Stimulated activated CD4-positive, alpha-beta T cell treated with anti-CD3 and anti-CD28 coated beads, TNF-alpha, amount 100 ng/mL, for 48 hours (primary cell): ENCODE measurements at places on chromosomes 13 and 19.

GRCh38 chr13:21176982-21177284 lies 475 bp downstream of the MRPL57 start:
- no peak for DNase-seq

GRCh38 chr19:511101-511851 lies 4.0 kb downstream of the TPGS1 start:
- no peak for DNase-seq

GRCh38 chr13:89486065-89486464 lies 1814.9 kb downstream of the SLITRK5 start:
- DNase-seq, result no peak

- DNase-seq, result no peak
Observed at GRCh38 chr19:52219611-52220010, 29.8 kb downstream of the PPP2R1A start.

GRCh38 chr13:106523576-106523975 lies 11.9 kb downstream of the EFNB2 start:
- DNase-seq, result no peak

DNA sequence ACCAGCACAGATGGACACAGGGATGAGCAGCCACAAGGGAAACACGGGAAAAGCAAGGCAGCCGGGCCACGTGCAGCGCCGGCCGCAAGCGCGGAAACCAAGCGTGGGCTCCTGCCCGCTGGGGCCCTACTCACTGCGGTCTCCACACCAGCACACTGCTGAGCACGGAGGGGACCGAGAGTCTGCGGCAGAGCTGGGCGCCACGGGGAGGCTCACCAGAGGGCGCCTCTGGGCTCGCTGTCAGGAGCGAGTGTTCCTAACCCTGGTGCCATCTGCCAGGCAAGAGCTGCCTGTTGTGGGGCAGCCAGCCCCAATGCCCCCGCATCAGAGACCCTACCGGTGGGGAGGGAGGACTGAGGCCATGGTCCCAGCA lies 26.5 kb downstream of the MPND start:
- peak; percentile 72 for DNase-seq

- DNase-seq, result no peak
Observed at GRCh38 chr13:37277435-37278144, 172.1 kb upstream of the CSNK1A1L start.

DNA sequence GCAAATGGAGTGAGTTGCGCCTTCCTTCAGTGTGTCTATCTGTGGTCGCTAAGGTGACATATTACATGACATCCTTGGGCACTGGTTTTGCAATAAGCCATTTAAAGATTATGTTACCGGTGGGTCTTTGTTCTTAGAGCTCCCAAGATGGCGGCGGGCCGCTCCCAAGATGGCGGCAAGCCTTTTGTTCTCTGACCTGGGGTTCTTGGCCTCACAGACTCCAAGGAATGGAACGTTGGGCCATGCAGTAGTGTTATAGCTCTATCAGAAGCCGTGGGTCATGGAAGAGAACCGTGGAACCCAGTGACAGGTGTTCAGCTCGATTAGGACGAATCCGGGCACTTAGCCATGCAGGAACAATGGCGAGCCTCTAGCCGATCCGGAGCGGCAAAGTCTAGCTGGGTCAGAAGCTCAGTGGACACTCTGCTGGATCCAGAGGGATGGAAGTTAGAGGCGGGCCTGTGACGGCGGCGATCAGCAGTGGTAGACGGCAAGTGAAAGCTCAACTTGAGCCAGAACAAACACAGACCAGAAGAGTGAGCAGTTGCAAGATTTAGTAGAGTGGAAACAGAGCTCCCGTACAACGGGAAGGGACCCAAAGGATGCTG lies 188.6 kb downstream of the TEX29 start:
- no peak for DNase-seq

DNA sequence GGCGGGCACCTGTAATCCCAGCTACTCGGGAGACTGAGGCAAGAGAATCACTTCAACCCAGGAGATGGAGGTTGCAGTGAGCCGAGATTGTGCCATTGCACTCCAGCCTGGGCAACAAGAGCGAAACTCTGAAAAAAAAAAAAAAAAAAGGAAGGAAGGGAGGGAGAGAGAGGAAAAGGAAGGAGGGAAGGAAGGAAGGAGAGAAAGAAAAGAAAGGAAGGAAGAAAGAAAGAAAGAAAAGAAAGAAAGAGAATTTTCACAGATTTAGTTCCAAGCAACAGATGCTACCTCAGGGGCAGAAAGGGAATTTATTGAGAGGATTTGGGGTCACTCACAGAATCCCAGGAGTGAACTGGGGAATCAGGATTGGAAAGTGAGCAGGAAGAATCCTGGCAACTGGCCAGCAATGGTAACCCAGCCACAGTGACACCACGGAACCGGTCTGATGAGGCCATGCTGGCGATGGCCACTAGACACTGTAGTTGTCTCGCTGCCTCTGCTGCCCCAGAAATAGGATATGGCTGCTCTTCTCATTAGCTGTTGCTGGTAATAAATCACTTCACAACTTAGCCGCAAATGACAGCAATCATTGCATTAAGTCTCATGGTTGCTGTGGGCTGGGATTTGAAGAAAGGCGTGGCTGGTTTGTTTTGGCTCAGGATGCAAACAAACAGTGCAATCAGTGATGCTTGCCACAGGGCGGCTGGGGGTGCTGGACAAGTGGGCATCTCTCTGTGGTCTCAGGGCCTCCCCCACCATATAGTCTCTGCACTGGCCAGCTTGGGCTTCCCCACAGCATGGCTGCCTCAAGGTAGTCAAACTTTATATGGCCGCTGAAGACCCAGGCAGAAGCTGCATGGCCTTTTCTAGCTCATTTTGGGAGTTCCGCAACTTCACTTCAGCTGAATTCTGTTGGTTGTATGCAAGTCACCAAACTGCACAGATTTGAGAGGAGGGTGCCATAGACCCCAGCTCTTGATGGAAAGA lies 5.2 kb upstream of the BCAM start:
- DNase-seq, result no peak

GRCh38 chr13:23903906-23904280 lies 6.6 kb upstream of the C1QTNF9B start:
- no peak for DNase-seq

- no peak for DNase-seq
Observed at GRCh38 chr19:47542030-47542475, 27.2 kb upstream of the NAPA start.

DNA sequence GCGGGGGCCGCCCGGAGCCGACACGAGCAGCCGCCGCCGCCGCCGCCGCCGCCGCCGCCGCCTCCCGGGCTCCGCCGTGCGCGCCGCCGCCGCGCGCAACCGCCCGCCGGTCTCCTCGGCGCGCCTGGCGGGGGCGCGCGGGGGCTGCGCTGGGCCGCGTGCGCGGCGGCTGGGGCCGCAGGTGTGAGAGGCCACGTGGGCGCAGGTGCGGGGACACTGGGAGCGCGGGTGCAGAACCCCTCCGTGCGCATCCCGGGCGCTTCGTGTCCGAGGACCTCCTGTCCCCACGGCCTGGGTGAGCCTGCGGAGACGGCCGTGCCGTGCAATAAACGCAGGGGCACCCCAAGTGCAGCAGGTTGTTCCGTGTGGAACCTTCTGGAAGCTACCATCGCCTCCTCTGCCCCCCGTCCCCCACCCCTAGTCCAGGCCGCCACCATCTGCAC lies at the start of gene LINGO3:
Gene LINGO3, minus strand, starts transcription at position 41 of the 443 bp plus-strand sequence. CDS start 16,378 bp downstream, outside the sequence.
- DNase-seq, result no peak

GRCh38 chr13:37070956-37071355 lies 11.5 kb upstream of the SUPT20H start:
- no peak for DNase-seq

DNA sequence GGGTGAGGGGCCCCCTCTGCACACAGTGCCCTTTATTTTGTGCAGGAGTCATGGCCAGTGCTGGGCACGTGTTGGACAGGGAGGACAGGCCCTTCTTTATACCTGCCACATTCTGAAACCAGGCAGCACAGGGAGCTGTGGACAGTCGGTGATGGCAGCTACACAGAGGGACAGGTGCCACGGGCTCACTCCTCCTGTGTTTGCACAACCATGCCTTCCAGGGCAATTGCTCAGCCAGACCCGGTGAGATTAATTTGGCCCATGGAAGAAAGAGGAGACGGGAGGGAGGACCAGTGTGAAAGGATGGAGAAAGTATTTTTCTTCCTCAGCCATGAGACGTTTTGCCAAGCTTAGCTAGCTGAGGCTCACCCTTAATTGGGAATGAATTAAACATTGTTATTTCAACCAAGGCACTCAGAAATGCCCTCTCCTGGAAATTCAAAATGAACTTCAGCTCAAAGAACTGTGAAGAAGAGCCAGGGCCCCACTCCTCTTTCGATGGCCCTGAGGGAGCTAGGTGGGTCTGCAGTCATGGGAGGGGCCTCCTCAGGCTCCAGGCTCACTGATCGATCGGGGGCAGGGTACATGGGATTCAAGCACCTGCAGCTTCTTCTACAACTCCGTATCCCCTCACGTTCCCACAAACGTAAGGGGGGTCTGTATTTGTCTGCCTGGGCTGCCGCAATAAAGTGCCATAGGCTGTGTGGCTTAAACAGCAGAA lies 41.2 kb downstream of the SHISA2 start:
- no peak for DNase-seq

DNA sequence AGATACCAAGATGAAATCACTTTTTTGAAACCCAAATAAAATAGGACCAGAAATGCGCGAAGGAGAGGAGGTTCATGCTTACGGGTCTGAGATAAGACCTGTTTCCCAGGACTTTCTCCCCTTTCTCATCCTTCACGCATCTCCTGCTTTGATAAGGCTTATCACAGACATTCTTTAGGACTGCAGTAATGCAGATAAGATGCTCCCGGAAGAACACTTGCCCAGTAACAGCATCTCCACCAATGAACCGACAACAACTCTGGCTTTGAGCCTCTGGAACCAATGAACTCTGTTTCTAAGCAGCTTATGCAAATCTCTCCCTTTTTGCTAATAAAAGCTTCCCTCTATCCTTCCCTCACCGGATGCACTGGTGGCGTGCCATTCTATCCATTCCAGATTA lies 783.4 kb upstream of the ARGLU1 start:
- DNase-seq, result no peak

DNA sequence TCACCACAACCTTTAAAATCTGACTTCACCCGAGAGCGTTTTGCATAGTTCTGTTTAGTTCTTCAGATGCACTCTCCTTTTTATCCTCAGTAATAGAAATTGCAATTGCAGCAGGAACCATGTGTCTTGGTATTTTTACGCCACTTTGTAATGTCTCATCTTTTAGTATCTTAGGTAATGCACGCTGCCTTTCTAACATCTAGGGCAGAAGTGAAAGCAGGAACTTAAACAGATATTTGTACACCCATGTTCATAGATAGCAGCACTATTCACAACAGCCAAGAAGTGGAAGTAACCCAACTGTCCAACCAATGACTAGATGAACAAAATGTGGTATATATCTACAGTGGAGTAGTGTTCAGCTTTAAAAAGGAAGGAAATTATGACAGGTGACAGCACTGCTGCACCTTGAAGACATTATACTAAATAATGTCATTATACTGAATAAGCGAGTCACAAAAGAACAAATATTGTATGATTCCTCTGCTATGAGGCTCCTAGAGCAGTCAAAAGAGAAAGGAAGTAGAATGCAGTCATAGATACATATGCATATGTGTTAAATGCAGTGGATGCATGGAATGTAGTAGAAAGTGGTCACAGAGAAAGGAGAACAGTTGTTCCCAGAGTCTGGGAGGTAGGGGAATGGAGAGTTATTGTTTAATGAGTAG lies 105.9 kb upstream of the GJB6 start:
- DNase-seq, result no peak

DNA sequence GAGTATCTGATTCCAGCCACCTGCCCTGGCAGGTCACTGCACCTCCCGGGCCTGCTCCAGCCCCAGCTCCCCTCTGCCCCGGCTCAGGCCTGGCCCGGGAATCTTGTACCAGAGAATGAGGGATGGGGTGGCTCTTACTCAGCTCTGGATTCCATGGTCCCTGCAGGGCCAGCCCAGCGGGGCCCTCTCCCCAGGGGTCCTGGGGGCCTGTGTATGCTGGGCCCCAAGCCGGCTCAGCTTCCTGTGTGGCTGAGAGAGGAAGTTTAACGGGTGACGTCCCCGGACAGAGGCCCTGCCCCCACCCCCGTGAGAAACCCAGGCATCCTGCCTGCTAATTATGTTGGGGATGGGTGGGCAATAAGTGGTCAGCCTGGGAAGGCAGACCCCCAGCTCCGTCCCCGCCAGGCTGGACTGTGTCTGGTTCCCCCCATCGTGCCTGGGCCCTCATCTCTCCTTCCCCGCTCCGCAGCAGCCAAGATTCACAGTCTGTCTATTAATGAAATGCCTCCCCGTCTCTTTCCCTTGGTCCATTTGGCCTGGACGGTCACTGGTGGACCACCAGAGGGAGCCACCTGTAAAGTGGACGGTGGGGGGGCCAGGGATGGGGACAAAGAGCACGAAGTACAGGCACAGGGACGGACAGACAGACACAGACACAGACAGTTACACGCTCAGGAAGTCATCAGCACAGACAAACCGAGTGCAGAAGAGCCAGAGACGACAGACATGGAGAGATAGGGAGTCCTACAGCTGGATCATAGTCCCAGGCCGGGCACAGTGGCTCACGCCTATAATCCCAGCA lies at the start of gene DENND1C:
Gene DENND1C, minus strand, starts transcription at position 247 of the 802 bp plus-strand sequence. Its CDS starts 92 bp downstream, at position 155.
- DNase-seq, result peak; percentile 64
